ENCODE measurements at places on chromosomes 12 and 14.
A peak's percentile ranks its signal among the peaks of the same experiment; 100 is the strongest.

DNA sequence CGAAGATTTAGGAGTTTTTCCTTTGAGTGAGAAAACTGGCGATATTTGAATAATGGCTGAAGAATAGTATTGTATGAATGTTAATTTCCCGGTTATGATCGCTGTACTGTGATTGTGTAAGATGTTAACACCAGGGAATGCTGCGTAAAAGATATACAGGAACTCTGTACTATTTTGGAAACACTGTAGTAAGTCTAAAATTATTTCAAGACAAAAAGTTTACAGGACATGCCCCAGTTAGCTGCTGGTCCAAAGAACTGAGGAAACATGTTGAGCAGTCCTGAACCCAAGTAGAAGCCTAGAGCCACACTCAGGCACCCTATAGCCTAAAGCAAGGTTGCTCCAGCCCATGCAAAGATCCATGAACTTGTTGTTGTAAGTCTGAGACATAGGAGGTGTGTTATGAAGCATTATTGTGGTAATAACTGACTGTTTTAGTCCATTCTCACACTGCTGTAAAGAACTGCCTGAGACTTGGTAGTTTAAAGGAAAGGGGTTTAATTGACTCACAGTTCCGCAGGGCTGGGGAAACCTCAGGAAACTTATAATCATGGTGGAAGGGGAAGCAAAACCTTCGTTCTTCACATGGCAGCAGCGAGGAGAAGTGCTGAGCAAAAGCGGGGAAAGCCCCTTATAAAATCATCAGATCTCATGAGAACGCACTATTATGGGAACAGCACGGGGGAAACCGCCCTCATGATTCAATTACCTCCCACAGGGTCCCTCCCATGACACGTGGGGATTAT is 99.8 kb upstream of the RESF1 start:
- DNase-seq = no peak

DNA sequence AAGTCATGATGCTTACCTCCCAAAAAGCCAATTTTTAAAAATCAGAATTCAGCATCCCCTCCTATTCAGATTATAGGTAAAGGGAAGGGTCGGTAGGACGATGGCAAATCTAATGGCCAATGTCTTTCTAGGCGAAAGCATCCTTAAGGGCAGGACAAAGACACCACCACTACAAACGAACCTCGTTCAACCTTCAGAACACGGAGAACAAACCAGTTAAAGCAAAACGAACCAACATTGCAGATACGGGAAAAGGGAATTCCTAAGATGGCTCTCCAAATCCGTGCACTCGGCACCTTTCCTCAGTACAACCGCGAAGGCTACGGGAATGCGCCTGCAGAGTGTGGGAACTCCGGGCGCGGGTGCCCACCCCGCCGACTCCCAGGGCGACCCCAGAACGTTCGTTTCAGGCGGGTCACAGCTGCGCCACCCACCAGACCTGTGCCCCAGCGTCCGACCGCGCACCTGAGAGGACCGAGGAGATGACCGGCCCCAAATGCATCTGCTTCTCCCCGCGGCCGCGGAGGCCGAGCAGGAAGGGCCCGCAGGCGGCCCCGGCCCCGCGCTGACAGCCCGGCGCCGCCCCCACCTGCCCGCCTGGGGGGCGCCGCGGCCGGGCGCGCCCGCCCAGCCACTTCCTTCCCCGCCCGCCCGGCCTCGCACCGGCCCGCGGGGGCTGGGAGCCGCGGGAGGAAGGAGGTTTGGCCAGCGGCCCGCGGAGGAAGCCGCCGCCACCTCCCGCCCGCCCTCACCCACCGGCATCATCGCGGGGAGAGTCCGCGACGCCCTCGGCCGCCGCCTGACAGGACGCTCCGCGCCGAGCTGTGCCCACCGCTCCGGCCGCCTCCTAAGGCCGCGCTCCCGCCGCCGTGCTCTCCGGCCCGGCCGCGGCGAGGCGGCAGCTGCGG is 578 bp downstream of the PPP1R13B start:
- DNase-seq = no peak

DNA sequence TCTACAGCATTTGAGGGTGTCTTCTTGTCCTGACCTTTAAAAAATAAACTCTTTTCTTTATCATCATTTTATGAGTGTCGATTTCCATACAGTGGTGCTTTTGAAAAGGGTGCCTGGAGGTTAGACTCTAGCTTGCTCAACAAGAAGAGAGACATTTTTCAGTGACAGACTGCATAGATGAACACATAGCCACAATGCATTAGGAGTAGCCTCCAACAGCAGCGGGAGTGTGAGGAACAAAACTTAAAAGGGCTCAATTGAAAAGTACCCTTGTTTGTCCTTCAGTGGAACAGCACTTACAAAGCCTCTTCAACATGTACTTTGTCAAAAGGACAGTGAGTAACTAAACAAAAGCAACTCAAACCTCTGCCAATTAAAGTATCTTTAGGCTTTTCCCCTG is 119.3 kb downstream of the SOX5 start:
- DNase-seq = no peak

- DNase-seq = no peak
Observed at GRCh38 chr12:103696101-103696500, 109.0 kb downstream of the STAB2 start.

- no peak for DNase-seq
Observed at GRCh38 chr12:96242597-96242996, 48.4 kb downstream of the ELK3 start.

DNA sequence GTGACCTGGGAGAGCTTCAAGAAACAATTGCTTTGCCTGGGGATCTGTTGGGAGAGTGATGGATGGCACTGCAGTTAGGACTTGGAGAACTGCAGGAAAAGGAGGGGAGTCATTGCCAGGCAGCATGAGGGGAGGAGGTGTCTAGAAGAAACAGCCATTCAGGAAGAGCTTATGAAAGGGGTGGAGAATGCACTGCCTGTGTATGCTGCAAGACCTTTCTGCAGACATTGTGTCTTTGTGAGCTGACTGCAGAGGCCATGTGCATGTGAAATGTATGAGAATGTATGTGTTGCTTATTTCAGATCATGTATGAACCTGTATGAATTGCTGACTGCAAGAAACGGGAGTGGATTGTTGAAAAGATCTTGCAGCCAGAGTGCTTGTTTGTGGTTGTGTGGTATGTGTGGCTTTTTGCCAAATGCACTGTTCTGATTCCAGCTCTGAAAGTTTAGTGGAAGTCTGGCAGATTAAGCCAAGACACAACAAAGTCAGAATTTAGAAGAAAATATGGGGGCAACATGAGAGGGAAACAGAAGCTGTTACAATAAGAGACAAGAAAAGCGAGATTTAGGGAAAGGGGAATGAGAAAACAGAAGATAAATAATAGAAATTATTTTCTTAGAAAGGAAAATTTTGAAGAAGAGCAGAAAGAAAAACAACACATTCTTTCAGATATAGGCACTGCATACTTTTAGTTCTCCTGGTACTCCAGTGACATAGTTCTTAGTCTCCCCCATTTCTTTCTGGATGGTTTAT is 9.8 kb upstream of the RIMKLB start:
- DNase-seq = peak; percentile 91

- no peak for DNase-seq
Observed at GRCh38 chr12:100329800-100330199, 27.1 kb upstream of the SLC17A8 start.

DNA sequence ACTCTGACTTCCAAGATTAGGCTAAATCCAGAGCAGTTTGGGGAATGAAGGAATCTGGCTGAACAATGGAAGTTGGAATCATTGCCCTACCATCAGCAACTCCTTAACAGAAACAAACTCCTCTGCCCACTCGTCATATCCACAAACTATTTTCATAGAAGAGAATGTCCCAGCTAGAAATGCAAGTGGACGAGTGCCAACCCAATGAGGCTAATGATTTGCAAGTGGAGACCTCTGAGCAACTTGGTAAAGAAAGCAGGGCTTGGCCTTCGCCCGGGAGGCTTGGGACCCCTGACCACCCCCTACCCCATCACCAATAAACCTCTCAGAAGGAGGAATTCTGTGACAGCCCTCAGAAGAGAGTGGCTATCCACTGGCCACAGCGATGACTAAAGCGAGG is 40.0 kb upstream of the DDX11 start:
- no peak for DNase-seq

- no peak for DNase-seq
Observed at GRCh38 chr14:104393199-104393897, 186.2 kb upstream of the C14orf180 start.

DNA sequence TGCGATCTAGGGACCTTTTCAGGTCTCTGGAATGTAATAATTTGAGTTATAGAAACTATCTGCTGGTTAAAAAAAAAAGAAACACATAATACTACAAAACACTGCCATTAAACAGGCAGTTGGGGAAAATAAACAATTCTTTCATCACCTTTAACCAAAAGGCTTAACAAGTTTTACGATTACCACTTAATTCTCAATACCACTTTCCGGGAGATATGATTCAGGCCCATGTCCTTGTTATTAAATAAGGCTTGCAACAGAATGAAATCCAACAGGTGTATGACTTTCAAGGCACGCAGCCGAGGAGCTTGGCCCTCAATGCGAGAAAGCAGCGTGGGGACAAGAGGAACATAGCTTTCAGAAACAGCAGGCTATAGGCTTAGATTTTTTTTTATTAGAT is 5.6 kb upstream of the GLRX5 start:
- DNase-seq = no peak

DNA sequence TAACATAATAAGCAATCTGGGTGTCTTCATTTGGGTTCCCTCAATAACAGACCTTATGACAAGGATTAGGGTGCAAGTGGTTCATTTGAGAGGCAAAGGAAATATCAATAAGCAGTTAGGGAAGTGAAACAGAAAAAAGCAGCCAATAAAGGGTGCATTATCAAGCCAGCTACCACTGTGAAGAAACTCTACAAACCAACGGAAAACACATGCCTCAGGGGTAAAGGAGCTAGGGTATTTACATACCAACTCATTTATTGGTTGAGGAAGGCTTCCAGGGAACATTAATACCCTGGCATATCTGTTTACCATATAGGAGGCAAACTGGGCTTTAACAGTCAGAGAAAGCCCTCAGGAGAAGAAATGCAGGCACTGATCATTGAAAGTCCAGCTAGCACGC is 22.7 kb upstream of the IFNG-AS1 start:
- DNase-seq = no peak

DNA sequence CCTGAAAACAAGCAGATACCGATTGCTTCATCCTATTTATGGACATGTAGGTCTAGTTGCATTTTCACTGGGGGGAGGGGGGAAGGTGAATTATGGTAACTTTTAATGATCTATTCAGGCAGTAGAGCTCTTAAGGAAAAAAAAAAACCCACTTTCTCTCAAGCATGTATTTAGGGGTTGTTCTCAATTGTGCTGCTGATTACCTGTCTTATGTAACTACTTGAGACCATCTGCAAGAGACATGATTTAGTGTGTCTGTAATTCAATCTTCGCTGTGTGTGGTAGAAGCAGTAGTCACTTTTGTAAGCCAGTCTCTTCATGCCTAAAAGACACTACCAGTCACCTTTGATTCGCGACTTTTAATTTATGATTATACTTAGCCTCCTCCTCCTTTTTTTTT is 8.9 kb downstream of the CALM1 start:
- DNase-seq = no peak

DNA sequence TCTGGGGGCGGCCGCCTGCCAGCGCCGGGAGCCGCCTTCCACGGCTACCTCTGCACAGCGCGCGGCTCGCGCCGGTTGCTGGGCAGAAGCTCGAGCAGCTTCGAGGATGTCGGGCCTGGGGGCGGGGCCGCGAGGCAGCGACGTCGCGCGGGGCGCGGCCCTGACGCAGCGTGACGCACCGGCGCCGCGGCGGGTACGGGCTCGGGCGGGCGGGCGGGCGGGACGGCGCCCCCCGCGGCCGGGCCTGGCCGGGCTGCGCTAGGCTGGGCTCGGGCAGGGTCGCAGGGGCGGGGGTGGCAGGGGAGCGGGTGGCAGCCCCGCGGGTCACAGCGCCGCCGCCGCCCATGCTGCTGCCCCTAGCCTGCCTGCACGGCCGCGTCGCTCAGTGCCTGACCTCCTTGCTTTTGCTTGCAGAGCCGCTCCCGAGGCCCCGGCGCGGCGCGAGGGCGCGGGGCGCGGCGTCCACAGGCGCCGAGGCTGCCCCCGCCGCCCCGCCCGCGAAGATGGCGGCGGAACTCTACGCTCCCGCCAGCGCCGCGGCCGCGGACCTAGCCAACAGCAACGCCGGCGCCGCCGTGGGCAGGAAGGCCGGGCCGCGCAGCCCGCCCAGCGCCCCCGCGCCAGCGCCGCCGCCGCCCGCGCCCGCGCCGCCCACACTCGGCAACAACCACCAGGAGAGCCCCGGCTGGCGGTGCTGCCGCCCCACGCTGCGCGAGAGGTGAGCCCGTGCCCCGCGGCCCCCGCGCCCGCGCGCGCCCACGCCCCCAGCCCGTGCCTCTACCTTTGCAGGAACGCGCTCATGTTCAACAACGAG is at the start of gene BTBD6:
BTBD6 (plus strand) TSS at position 166 of the 814 bp plus-strand sequence; CDS start at position 345, 179 bp downstream.
- peak; percentile 75 for DNase-seq

DNA sequence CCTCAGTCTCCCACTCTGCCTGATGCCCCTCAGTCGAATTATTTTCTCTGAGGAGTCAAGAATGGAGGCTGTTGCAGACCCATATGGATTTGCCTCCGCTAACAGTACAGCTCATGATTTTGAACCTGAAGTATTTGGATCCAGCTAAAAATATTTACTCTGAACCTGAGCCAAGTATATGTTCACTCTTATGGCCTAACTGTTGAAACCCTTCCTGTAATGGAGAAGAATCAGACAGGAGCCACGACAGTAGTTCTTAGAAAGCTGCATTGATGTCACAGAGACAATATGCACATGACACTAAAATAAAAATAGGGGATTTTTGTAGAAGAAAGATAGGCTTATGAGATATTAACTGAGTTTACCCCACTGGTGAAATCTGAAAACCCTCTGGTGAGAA is 1128.3 kb upstream of the FLRT2 start:
- DNase-seq = no peak

GRCh38 chr12:132132609-132133430 is 11.3 kb downstream of the DDX51 start:
- DNase-seq = no peak

DNA sequence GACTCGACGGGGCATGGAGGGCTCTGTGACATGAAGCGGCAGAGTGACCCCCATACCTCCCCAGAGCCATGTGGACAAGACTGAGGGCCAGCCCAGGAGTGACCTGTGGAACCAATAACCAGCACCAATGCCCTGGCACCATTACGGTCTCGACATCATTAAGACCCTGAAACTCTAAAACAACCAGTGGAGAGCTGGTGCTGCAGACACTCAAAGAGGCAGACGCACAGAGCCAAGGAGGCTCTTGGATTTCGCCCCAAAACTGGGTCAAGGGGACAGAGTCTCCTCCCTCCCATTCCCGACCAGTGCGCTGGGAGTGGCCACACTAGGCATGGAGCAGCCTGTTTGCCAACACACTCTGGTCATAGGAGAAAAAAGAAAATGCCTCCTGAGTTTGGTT is 41.6 kb upstream of the VASH1 start:
- DNase-seq = no peak
